Stimulated activated CD8-positive, alpha-beta memory T cell treated with anti-CD3 and anti-CD28 coated beads, Interleukin-4, amount 100 ng/mL, for 4 hours (primary cell): ENCODE measurements at places on chromosomes 13 and 19.

GRCh38 chr13:74040200-74040599 lies 94.0 kb downstream of the KLF12 start:
- no peak for DNase-seq

DNA sequence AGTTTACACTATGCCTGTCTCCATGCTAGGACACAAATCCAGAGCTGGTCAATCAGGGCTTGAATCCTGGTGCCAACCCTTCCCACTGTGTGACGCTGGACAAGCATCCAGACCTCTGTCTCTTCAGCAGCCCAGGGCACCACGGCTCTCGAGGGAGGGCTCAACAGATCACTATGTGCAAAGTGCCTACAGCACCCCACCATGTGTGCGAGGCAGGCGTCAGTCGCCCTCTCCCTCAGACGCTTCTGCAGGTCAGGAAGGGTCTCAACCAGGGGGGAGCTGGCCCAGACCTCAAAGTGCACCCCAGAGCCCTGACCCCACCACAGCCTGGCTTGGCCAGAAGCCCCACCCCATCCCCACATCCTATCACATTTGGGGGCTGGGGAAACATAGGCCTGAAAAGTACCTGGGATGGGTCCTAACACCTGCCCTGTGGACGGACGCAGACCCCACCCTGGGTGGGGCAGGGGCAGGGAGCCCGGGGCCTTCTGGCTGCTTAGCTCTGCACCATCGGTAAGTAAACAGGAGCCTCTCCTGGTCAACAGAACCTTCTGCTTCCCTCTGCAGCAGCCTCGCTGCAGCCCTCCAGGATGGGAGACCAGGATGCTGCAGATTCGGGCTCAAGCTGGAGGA lies 2.9 kb upstream of the C2CD4C start:
- no peak for DNase-seq

DNA sequence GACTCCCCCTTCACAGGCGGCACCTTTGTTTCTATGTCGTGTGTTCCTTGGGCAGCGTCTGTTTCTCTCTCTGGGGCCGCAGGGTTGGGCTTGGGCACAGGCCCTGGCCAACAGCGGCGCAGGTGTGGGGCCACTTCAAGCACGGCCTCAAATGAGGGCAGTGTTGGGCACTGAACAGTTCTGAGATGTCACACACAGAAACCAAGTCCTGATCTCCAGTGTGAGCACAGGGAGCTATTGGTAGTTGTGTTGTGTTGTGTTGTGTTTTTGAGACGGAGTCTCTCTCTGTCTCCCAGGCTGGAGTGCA lies 42.7 kb downstream of the GATAD2A start:
- DNase-seq, result no peak

DNA sequence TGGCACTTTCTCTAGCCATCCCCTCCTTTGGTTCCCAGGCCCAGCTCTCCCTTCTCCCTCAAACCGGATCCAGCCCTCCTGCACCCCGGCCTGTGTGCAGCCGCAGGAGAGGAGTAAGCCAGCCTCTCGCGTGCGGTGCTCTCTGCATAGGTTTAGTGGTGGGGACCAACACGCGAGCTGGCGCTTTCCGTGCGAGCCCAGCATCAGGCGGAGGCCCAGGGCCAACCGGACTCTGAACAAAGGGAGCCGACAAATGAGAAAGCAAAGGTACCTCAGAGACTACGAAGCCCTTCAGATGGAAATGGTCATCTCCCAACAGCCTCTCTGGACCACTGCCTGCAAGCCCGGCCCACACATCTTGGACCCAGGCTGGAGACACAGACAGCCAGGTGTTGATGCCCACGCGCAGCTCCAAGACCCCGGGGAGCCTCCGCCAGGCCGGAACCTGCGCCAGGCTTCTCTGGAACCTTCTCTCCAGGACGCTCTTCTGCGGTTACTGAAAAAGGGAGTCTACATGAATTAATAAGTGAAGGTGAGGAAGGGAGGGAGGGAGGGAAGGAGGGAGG lies 16.5 kb upstream of the LATS2 start:
- no peak for DNase-seq

DNA sequence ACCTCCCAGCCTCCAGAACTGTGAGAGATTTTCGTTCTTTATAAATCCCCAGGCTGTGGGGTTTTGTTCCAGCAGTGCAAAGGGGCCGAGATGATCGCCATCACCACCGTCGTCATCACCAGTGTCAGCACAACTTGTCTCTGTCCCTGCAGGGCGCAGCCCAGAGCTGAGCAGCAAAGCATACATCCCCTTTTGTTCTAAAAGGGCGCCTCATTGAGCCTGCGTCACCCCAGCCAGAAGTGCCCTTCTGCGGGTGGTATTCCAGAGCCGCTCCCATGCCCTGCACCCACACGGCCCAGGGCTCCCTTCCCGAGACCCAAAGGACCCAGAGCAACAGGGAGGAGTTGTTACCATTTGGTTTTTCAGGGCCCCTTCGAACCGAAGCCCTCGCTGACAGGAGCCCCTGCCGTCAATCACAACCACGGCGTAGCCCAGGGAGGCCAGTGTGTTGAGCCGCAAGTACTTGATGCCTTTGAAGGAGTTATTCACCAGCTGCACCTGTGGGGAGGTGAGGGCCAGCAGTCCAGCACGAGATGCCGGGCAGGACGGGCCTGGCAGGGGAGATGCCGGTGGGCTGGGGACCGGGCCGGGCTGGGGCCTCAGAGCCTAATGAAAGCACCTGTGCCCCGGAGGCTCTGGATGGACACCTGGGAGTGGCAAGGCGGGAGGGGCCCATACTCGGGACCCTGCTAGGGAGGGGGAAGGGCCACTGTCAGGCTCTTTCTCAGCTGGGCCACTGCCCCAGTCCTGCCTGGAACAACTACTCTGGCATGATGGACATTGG lies 14.4 kb upstream of the MYDGF start:
- DNase-seq, result no peak

GRCh38 chr19:32316034-32316433 lies 29.4 kb upstream of the ZNF507 start:
- no peak for DNase-seq

- DNase-seq, result peak; percentile 56
Measured at GRCh38 chr19:55580628-55581144, at the start of gene ZNF579. ZNF579 (minus strand) TSS chr19:55580848; CDS start chr19:55579639, 1,209 bp downstream.

- DNase-seq, result no peak
Measured at GRCh38 chr19:2329501-2329916, 1.0 kb downstream of the SPPL2B start.

DNA sequence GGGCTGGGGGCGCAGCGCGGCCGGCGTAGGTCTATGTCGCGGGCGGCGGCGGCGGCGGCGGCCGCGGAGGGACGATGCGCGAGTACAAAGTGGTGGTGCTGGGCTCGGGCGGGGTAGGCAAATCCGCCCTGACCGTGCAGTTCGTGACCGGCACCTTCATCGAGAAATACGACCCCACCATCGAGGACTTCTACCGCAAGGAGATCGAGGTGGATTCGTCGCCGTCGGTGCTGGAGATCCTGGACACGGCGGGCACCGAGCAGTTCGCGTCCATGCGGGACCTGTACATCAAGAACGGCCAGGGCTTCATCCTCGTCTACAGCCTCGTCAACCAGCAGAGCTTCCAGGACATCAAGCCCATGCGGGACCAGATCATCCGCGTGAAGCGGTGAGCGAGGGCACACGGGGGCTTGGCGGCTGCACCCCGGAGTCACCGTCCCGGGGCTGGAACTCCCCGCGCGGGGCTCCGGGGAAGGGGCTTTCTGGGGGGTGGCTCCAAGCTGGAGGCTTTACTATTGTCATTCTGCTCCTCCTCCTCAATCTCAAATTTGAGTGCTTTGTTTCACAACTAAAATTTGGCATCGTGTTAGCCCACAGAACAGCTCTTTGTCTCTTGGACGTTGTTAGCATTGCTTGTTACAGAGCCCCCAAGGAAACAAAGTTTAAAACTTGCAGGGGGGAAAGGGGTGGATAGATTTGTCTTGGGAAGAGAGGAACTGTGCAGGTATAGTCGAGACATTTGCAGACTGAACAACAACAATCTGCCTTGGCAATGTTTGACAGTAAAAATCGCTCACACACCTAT lies 630 bp downstream of the RAP2A start:
- peak; percentile 12 for DNase-seq

DNA sequence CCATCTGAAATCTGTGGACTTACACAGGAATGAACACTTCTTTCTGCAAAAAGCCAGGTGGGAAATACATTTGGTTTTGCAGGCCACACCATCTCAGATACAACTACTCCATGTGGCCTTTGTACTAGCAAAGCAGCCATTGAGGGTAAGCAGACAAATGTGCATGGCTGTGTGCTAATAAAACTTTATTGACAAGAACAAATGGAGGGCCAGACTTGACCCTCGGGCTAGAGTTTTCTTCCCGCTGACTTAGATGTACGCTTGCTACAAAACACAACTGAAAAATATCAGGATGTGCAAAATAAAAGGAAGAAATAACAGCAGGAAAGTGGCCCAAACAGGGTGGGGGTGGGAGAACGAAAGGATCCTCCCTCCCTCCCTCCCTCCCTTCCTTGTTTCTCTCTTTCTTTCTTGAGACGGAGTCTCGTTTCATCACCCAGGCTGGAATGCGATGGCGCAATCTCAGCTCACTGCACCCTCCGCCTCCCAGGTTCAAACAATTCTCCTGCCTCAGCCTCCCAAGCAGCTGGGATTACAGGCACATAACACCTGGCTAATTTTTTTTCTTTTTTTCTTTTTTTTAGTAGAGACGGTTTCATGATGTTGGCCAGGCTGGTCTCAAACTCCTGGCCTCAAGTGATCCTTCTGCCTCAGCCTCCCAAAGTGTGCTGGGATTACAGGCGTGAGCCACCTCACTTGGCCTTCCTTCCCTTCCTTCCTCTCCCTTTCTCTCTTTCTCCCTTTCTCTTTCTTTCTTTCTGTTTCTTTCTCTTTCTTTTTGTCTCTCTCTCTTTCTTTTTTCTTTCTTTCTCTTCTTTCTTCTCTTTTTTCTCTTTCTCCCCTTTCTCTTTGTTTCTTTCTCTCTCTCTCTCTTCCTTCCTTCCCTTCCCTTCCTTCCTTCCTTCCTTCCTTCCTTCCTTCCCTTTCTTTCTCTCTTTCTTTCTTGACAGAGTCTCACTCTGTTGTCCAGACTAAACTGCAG lies 29.3 kb downstream of the CCL25 start:
- no peak for DNase-seq

GRCh38 chr13:51902776-51903175 lies 41.0 kb downstream of the CCDC70 start:
- DNase-seq, result no peak

GRCh38 chr19:3065675-3066357 lies 3.5 kb upstream of the TLE5 start:
- DNase-seq, result no peak

- DNase-seq, result no peak
Measured at GRCh38 chr13:30039511-30039911, 189.1 kb upstream of the UBL3 start.

GRCh38 chr13:101575581-101575980 lies 123.1 kb downstream of the ITGBL1 start:
- DNase-seq, result no peak

DNA sequence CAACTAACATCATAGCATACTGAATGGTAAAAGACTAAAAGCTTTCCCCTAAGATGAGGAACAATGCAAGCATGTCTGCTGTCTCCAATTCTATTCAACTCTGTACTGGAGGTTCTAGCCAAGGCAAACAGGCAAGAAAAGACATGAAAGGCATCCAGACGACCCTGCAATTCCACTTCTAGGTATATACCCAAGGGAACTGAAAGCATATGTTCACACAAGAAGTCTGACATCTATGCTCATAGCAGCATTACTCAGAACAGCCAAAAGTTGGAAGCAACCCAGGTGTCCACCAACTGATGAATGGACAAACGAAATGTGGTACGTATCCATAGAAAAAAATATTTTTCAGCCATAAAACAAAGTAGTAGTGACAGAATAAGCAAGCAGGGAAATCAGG lies 39.1 kb downstream of the PEPD start:
- no peak for DNase-seq

- DNase-seq, result no peak
Measured at GRCh38 chr13:33193428-33193974, 92.1 kb downstream of the STARD13 start.
